ENCODE measurements at places on chromosomes 6 and 20.

GRCh38 chr6:75848274-75848673 lies 99.2 kb downstream of the MYO6 start:
- DNase-seq, result no peak

GRCh38 chr6:144879436-144879835 lies 594.3 kb downstream of the UTRN start:
- no peak for DNase-seq

GRCh38 chr6:113719545-113719944 lies 137.6 kb upstream of the MARCKS start:
- DNase-seq, result no peak

- no peak for DNase-seq
Measured at GRCh38 chr6:45563041-45563440, 185.3 kb upstream of the SUPT3H start.

GRCh38 chr6:53481323-53481722 lies 63.6 kb downstream of the GCLC start:
- no peak for DNase-seq

DNA sequence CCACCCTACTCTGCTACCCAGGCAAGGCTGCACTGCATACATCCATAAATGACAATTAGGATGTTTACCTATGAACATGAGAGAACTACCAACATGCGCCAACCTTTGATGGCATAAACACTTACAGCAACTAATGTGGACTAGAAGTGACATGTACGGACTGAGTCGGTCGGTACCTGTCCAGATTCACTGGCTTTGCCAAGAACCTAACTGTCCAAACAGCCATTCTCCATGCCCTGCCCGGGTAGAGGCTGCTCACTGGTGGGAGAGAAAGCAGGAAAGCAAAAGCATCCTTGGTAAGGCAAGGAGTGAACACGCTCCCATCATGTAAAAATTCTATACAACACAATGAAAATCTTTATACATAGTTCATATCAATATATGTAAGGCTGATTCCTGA lies 30.0 kb downstream of the SYNDIG1 start:
- DNase-seq, result no peak

All from CD4-positive, alpha-beta T cell treated with Interleukin-10 for 1 hour (primary cell).